ENCODE measurements at places on chromosomes 3 and 15. TPM values are rescaled to one million over a fixed set of nuclear protein-coding genes. Genes with fewer than 3 reads are reported as not detected.

DNA sequence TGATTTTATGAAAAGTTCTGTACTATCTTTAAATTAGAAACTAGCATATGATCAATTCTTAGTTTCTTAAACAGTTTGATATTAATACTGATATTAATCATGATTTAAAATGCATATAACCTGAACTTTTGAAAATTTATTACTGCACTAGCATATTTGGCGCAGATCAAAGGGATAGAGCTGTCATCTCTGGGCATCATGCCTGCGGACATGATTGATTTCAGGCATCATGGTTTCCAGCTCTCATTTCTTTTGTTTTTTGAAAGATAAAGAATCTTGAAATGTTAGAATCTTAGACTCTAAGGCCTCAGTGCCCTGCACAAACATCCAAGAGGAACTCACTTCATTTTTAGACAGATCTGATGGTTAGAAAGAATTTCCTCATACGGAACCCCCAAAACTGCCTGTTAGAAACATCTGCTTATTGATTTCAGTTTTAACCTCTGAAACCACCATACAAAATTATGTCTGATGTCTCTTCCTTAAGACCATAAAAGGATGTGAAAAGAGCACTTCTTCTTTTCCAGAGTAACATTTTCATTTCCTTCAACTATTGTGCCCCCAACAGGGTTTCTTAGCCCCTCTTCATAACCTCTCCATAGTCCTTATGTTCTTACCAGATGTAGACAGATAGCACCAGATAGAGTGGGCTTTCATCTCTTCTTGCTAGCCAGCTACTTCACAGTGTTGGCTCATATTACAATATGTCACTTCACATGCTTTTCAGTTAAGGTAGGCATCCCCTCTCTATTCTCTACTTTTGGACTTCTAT lies 110.8 kb downstream of the BBX start:
- H3K4me3 ChIP-seq, result no peak overlapping the region
- H3K27me3 ChIP-seq, result no peaks in the 10 kb centered on the region
- no peak overlapping the region for H3K27ac ChIP-seq
- DNase-seq, result no peak

GRCh38 chr3:16249336-16249735 lies 15.4 kb downstream of the DPH3 start:
- H3K4me1 ChIP-seq, result peaks cover 20% of the 10 kb centered on the region
- H3K36me3 ChIP-seq, result no peaks in the 10 kb centered on the region
- H3K4me3 ChIP-seq, result no peak overlapping the region
- DNase-seq, result no peak

- no peaks in the 10 kb centered on the region for H3K4me1 ChIP-seq
- H3K4me3 ChIP-seq, result no peak overlapping the region
- peaks cover 6% of the 10 kb centered on the region for H3K36me3 ChIP-seq
- H3K27me3 ChIP-seq, result no peaks in the 10 kb centered on the region
- DNase-seq, result no peak
- no peak overlapping the region for H3K27ac ChIP-seq
Observed at GRCh38 chr15:41483115-41483514, 10.6 kb upstream of the ITPKA start.

- H3K27me3 ChIP-seq, result no peaks in the 10 kb centered on the region
- no peaks in the 10 kb centered on the region for H3K36me3 ChIP-seq
- DNase-seq, result no peak
Observed at GRCh38 chr15:98000249-98001203, 40.0 kb downstream of the ARRDC4 start.

DNA sequence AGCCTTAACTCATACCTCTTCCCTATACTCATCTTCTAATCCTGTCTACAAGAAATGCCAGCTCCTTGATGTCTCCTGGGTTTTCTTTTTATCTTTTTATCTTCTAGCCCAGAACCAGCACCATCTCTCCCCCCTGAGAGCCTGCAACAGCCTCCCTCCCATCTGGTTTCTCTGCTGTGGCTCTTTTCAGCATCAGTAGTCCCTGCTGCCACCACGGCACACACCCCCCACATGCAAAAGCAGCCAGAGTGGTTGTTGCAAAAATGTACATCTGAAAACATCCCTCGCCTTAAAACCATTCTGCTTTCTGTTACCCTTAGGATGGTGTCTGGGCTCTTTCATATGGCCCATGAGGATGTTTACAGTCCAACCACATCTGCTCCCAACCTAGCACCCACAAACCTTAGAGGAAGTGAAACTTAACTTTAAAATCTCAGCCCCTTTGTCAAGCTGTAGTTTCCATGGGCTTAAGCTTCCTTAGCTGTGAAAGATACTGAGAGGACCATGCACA lies 775 bp downstream of the TTC21A start:
- DNase-seq, result no peak
- H3K27ac ChIP-seq, result peak overlapping the region; percentile 96
- H3K4me1 ChIP-seq, result peaks cover 15% of the 10 kb centered on the region
- H3K4me3 ChIP-seq, result peak overlapping the region; percentile 85
- H3K36me3 ChIP-seq, result no peaks in the 10 kb centered on the region
- no peaks in the 10 kb centered on the region for H3K27me3 ChIP-seq

DNA sequence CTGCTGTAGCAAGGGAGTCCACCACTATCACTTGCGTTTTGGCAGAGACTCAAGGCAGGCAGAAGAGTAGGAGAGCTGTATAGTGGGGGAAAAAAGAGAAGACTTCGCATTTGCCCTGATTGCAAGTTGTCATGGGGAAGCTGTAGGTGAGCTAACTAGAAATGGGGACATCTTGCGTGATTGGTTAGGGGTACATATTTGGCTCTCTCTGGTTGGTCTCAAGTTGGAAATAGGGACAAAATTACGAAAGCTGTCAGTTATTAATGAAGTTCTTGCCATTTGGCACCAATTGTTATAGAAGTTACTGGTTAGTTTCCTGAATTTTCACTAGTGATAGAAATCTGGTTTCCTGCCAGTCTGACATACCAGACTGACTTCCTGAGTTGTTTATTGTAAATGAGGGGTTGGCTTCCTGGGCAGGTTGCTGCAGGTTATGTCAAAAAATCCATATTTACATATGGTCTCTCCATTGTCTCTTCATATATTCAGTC lies 8.2 kb upstream of the SENP7 start:
- DNase-seq, result no peak
- H3K27ac ChIP-seq, result no peak overlapping the region
- H3K27me3 ChIP-seq, result peaks cover 17% of the 10 kb centered on the region
- H3K4me3 ChIP-seq, result no peak overlapping the region
- H3K36me3 ChIP-seq, result no peaks in the 10 kb centered on the region
- no peaks in the 10 kb centered on the region for H3K4me1 ChIP-seq

GRCh38 chr15:58641660-58642059 lies 107.8 kb downstream of the ADAM10 start:
- no peak overlapping the region for H3K4me3 ChIP-seq
- no peaks in the 10 kb centered on the region for H3K27me3 ChIP-seq
- H3K27ac ChIP-seq, result no peak overlapping the region
- DNase-seq, result no peak

- peak overlapping the region; percentile 23 for H3K27ac ChIP-seq
- H3K27me3 ChIP-seq, result no peaks in the 10 kb centered on the region
- no peaks in the 10 kb centered on the region for H3K36me3 ChIP-seq
Observed at GRCh38 chr3:5055357-5056110, 66.6 kb upstream of the ARL8B start.

Gene POPDC2
- 3.3 TPM for total RNA-seq

- H3K27ac ChIP-seq, result no peak overlapping the region
- DNase-seq, result no peak
- H3K4me3 ChIP-seq, result no peak overlapping the region
- no peaks in the 10 kb centered on the region for H3K4me1 ChIP-seq
- no peaks in the 10 kb centered on the region for H3K27me3 ChIP-seq
Observed at GRCh38 chr3:66110840-66111239, 72.1 kb upstream of the MAGI1 start.

GRCh38 chr3:33117461-33117860 lies 3.6 kb downstream of the CRTAP start:
- H3K4me1 ChIP-seq, result no peaks in the 10 kb centered on the region
- no peaks in the 10 kb centered on the region for H3K36me3 ChIP-seq
- H3K27me3 ChIP-seq, result no peaks in the 10 kb centered on the region
- no peak overlapping the region for H3K4me3 ChIP-seq
- no peak for DNase-seq

Gene SLC9C1
- not detected for total RNA-seq
